ENCODE measurements at places on chromosomes 1 and 21. TPM values are rescaled to one million over a fixed set of nuclear protein-coding genes. Genes with fewer than 3 reads are reported as not detected.

The TPRG1L gene
- 20.3 TPM for total RNA-seq

- DNase-seq, result no peak
These were observed 119.5 kb downstream of the CASZ1 start for GRCh38 chr1:10676963-10677362.

The C4BPB gene
- 0.32 TPM for total RNA-seq

The KLHDC7A gene
- total RNA-seq, result not detected

GRCh38 chr1:96236156-96236739 is 485.3 kb upstream of the PTBP2 start:
- DNase-seq, result peak; percentile 80

- DNase-seq, result peak; percentile 62
These were observed 88.6 kb upstream of the PKN2 start for GRCh38 chr1:88595355-88596002.

DNA sequence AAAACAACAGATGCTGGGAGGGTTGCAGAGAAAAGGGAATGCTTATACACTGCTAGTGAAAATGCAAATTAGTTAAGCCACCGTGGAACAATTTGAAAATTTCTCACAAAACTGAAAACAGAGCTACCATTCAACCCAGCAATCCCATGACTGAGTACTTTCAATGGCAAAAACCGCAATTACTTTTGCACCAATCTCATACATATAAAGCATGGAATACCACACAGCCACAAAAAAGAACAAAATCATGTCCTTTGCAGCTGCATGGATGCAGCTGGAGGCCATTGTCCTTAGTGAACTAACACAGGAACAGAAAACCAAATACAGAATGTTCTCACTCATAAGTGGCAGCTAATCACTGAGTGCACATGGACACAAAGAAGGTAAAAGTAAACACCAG is 6.3 kb upstream of the OR2T8 start:
- DNase-seq, result no peak

GRCh38 chr21:40902993-40903392 is 56.0 kb upstream of the DSCAM start:
- DNase-seq, result no peak

DNA sequence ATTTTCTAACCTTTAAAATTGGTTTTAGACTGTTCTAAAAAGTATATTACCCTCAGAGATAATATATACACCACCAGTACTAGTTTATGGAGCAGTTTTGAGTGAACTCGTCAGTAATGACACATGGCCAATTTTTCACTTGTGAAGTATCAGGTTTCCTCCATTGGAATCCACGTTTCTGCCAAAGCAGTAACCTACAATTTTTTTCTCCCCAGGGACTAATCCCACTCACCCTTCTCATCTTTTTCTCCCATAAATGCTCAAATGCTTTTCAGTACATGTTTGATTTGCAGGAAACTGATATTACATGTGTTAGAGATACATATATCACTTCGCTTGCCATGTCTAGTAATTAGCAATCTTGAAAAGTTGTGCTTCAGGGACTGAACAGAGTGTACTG is 94.1 kb downstream of the COL24A1 start:
- DNase-seq, result no peak

The S100A7A gene
- total RNA-seq, result not detected

The PLA2G2D gene
- total RNA-seq, result not detected

The S100PBP gene
- total RNA-seq, result 46.6 TPM

Measured in fibroblast of villous mesenchyme (primary cell).